ENCODE measurements at places on chromosomes 7 and 10.

DNA sequence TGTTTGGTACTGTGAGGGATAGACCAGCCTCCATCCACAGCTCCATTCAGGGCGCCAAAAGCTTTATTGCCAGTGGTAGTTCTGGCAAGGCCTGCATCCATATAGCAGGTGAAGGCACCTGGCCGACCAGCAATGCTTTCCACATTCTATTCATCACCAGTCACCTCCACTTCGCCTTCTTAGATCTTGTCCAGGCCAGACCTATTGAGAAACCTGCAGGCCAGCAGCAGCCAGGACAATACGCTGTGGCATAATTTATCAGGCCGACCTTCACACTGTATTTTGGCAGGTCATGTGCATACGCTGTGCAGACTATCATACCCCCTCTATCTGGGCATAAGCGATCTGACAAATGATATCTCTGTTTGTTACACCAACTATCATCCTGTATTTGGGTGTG lies 15.2 kb upstream of the KNDC1 start:
- DNase-seq: no peak

GRCh38 chr7:108770981-108771745 lies 201.5 kb downstream of the DNAJB9 start:
- DNase-seq: no peak

GRCh38 chr10:71241114-71241829 lies 28.9 kb downstream of the UNC5B start:
- DNase-seq: no peak

DNA sequence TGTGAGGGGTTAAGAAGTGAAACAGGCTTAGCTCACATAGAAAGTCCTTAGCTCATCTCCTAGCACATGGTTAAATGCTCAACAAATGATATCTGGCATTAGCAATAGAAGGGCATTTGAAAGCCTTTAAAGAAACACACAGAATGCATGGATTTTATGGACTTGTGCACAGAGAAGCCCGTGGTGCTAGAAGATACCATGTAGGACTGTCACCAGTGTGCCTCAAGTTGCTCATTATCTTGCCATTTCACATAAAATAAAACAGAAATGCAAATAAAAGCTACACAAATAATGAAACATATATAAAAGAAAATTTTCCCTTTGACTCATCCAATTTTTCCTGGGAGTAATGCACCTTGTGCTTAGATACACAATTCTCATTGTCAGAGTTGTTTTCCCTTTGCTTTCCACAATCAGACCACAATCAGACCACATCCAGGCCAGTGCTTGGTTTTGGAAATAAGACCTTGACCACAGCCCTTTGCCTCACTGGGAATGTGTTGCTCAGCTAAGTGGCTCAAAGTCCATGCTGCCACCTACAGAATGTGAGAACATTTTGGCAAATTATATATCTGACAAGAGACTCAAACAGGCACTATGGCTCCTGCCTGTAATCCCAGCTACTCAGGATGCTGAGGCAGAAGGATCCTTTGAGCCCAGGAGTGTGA lies 9.5 kb upstream of the WDR11 start:
- DNase-seq: no peak

DNA sequence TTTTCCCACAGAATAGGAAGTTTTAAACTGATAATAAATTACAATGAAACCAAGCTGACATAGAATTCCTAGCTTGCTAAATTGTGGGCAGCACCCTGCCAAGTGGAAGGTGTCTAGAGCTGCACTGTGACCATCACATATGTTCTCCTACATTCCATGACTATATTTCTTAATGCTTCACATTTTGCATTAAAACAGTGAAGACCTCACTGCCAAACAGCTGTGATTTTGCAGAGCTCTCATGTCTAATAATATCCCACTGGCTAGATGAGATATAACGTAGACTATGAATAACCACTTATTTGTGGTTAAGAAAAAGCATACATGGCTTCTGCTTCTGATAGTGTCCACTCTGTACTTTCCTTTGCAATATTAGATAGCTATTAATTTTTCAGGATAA lies 228.3 kb upstream of the TEX47 start:
- DNase-seq: no peak
